ENCODE measurements at places on chromosomes 1 and 21. TPM values are rescaled to one million over a fixed set of nuclear protein-coding genes. Genes with fewer than 3 reads are reported as not detected.

- H3K36me3 ChIP-seq = no peaks in the 10 kb centered on the region
- H3K27ac ChIP-seq = no peak overlapping the region
- H3K4me3 ChIP-seq = no peak overlapping the region
- no peaks in the 10 kb centered on the region for H3K4me1 ChIP-seq
Observed at GRCh38 chr1:101216623-101217022, 20.2 kb upstream of the S1PR1 start.

DNA sequence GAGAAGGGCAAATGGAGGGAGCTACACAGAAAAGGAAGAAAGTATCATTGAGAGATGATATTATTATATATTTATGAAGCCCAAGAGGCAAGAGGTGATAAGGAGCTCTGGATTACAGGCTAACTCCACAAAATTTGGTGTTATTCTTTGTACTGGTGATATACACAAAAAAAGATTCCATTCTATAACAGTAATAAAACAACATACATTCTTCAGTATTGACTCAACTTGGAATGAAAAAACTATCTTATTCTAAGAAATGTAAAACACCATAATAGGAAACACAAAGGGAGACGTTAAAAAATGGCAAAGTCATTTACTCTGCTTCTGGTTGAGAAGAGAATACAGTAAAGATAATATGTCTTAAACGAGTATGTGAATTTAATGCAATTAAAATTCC, 99.4 kb downstream of the TEX35 start:
- DNase-seq = no peak
- no peaks in the 10 kb centered on the region for H3K4me1 ChIP-seq
- no peaks in the 10 kb centered on the region for H3K27me3 ChIP-seq
- no peak overlapping the region for H3K27ac ChIP-seq

- H3K4me1 ChIP-seq = no peaks in the 10 kb centered on the region
- no peaks in the 10 kb centered on the region for H3K27me3 ChIP-seq
- no peak for DNase-seq
- no peaks in the 10 kb centered on the region for H3K36me3 ChIP-seq
- no peak overlapping the region for H3K4me3 ChIP-seq
Observed at GRCh38 chr21:21750124-21750825, 752.1 kb downstream of the NCAM2 start.

GRCh38 chr1:152347116-152347728, 12.6 kb downstream of the FLG2 start:
- H3K36me3 ChIP-seq = no peaks in the 10 kb centered on the region
- no peaks in the 10 kb centered on the region for H3K4me1 ChIP-seq
- no peak overlapping the region for H3K4me3 ChIP-seq
- H3K27ac ChIP-seq = no peak overlapping the region
- DNase-seq = peak; percentile 38

- no peak for DNase-seq
- no peak overlapping the region for H3K4me3 ChIP-seq
- H3K4me1 ChIP-seq = no peaks in the 10 kb centered on the region
- no peak overlapping the region for H3K27ac ChIP-seq
Observed at GRCh38 chr1:119909890-119910596, 13.7 kb upstream of the ADAM30 start.

GRCh38 chr1:182651339-182651724, 33.1 kb downstream of the RGS8 start:
- H3K4me3 ChIP-seq = no peak overlapping the region
- H3K4me1 ChIP-seq = no peaks in the 10 kb centered on the region
- H3K27ac ChIP-seq = no peak overlapping the region
- no peaks in the 10 kb centered on the region for H3K36me3 ChIP-seq

DNA sequence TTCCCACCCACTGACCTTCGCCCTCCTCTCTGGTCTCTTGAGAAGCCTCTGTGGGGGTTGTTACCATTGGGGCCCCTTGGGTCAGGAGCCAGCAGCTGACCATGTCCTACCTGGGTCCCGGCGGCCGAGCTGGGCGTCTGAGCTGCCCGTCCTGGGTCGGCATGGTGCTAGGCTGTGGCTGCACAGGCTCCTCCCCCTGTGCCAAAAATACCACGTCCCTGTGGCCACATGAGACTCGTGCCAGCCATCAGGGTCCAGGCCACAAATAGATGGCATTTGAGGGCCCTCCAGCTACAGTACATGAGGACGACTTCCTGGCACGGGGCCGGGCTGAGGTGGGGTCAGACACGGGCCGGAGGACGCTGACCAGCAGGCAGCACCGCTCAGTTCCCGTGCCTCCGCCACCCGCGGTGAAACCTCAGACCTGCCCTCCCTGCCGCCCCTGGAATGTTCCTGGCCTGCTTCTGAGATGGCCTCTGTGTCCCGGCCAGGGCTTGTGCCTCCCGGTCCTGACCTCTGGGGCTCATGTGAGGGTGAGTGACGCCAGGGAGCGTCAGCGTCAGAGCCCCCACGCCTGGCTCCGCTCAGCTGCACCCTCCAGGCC, at the start of gene PERM1:
Gene PERM1 (minus strand): TSS at position 139 of the 604 bp plus-strand sequence. CDS start 1,064 bp downstream, outside the sequence.
- no peaks in the 10 kb centered on the region for H3K36me3 ChIP-seq
- no peak within 1 kb of the TSS for H3K27ac ChIP-seq
- H3K4me3 ChIP-seq = no peak within 1 kb of the TSS
- no peak for DNase-seq

DNA sequence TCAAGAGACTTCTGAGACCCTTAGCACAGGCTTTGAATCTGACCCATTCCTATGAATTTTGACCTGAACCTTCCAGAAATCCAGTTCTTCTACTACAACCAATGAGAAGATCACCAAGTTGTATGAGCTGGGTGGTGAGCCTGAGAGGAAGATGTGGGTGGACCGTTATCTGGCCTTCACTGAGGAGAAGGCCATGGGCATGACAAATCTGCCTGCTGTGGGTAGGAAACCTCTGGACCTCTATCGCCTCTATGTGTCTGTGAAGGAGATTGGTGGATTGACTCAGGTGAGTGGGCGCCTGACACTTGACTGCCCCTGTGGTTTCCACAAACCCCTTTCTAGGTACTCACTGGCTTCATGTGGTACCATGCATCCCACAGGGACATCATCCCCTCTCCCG, 20.0 kb upstream of the PIGV start:
- H3K27ac ChIP-seq = no peak overlapping the region
- no peak overlapping the region for H3K4me3 ChIP-seq
- peaks cover 48% of the 10 kb centered on the region for H3K36me3 ChIP-seq
- no peak for DNase-seq
- no peaks in the 10 kb centered on the region for H3K4me1 ChIP-seq

DNA sequence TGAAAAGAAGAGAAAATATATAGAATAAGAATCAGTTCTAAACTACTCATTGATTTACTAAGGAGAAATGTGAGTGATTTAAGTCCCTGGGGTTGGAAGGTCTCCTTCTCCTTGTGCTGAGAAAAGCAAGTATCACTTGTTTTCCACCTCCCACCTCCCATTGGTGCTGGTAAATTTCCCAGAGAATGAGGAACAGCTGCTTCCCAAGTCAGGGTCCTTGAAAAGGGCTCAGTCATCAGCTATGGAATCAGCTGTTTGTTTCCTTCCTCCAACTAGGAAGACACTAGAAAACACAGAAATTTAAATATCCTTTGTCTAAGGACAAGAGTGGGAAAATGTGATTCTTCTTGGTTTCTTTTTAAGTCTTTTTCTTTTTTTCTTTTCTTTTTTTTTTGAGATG, 131.3 kb upstream of the C1orf21 start:
- DNase-seq = no peak
- no peaks in the 10 kb centered on the region for H3K4me1 ChIP-seq
- no peaks in the 10 kb centered on the region for H3K27me3 ChIP-seq

GRCh38 chr1:176494436-176494835, 31.5 kb downstream of the PAPPA2 start:
- no peak overlapping the region for H3K27ac ChIP-seq
- no peak overlapping the region for H3K4me3 ChIP-seq
- H3K27me3 ChIP-seq = no peaks in the 10 kb centered on the region
- no peaks in the 10 kb centered on the region for H3K4me1 ChIP-seq
- H3K36me3 ChIP-seq = no peaks in the 10 kb centered on the region

DNA sequence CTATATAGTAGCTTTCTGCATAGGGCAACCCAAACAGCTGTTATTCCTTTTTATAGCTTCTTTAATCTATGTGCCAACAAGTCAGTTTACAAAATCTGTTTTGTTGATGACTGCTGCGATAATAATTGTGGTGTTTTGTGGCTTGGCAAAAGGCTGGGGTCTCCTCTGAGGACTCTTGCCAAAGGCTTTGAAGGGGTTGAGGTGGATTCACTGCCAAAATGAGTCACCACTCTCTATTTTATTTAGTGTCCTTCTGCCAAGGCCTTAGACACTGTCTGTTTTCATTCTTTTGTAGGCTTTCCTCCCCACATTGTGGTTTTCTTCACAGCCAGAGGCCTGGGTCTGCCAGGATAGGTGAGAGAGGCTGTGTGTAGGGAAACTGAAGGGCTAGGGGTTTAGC, 161.8 kb downstream of the NFIA start:
- no peak overlapping the region for H3K4me3 ChIP-seq
- peaks cover 4% of the 10 kb centered on the region for H3K4me1 ChIP-seq
- peak overlapping the region; percentile 38 for H3K27ac ChIP-seq
- H3K36me3 ChIP-seq = no peaks in the 10 kb centered on the region
- no peaks in the 10 kb centered on the region for H3K27me3 ChIP-seq

- no peak overlapping the region for H3K4me3 ChIP-seq
- no peak for DNase-seq
- H3K36me3 ChIP-seq = no peaks in the 10 kb centered on the region
- H3K4me1 ChIP-seq = no peaks in the 10 kb centered on the region
- no peak overlapping the region for H3K27ac ChIP-seq
Observed at GRCh38 chr1:6691507-6691906, 10.1 kb downstream of the DNAJC11 start.

GJA8 gene
- total RNA-seq = not detected

SEMA4A gene
- 5.1 TPM for total RNA-seq

FMO3 gene
- total RNA-seq = 0.91 TPM

SLAMF7 gene
- 0.47 TPM for total RNA-seq

POLR3C gene
- total RNA-seq = 13.4 TPM

PRMT6 gene
- 10.6 TPM for total RNA-seq

All from pancreas (tissue), 10 donors.